ENCODE measurements at places on chromosomes 11 and 22.

DNA sequence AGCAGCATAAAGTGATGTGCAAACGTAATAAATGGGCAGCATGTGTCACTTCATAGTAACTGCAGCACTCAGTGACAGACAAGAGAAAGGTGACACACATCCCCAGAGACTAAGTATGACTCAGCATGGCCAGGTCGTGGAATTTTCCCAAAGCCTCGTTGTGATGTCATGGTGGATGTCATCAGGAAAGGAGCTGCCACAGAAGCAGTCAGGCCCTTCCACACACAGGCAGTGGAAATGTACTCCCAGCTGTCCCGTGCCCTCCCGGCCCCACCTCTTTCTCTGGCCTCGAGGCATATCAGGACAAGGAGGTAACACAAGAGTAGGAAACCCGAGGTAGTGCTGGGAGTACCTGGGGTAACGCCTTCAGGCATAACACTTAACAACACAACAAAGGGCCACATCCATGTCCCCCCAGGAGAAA is 8.1 kb downstream of the PC start:
- no peak for DNase-seq

- DNase-seq = no peak
These were observed 82.3 kb upstream of the TMEM45B start for GRCh38 chr11:129733384-129733783.

DNA sequence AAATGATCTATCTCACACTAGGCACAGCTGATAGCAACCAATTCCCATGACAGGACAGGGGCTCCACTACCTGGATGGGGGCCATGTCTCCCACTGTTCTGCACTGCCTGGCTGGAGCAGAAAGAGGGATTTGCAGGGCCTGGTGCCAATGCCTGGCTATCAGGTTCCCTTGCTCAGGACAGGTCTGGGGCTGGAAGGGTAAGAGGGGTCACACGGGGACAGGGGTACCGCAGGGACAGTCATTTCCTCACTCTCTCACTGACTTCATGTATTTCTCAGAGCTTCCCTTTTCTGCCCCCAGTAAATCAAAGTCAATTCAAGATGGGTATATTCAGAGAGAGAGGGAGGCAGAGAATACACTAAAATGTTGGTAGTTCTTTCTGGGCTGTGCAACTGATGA is 119.1 kb upstream of the CSNK2A3 start:
- DNase-seq = no peak

- DNase-seq = no peak
These were observed 92.0 kb downstream of the MYEOV start for GRCh38 chr11:69385832-69386427.

DNA sequence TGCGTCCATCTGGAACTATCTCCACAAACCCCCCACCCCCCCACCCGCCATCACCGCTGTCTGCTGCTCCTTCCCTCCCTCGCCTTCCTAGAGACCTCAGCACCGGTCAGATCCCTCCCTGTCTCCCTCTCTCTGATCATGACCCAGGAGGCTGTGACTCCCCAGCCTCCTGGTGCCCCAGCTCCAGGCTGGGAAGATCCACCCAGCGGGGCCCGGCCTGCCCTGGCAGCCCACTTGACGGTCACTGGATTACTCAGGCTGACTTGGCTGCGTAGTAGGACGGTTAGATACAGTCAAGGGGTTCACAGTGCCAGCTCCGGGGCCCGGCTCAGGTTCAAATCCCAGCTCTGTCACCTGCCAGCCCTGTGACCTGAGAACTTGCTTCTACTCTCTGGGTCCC is 59.3 kb downstream of the ANO1 start:
- DNase-seq = no peak

GRCh38 chr22:46830841-46831240 is 68.4 kb downstream of the TBC1D22A start:
- no peak for DNase-seq

DNA sequence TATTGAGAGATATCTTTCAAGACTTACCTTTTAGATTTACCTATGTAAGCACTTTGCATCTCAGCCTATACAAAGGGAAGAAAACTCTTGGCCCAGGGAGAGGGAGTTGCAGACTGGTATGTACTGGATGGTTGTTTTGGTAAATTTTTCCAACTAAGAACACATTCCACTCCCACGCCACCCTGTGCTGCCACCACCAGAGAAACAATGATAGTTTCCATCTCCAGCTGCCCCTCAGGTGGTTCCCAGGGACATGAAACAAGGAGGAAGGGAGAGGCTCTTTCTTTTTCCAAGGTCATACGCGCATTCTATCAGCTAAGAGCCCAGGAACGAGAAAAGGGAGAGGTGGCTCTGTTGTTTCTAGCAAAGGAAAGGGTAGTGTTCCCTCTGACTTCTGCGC is 34.4 kb downstream of the CCDC34 start:
- DNase-seq = no peak

GRCh38 chr11:75315439-75315805 is 36.0 kb downstream of the ARRB1 start:
- no peak for DNase-seq

- DNase-seq = no peak
These were observed 577.1 kb upstream of the CCDC90B start for GRCh38 chr11:83863272-83863671.

DNA sequence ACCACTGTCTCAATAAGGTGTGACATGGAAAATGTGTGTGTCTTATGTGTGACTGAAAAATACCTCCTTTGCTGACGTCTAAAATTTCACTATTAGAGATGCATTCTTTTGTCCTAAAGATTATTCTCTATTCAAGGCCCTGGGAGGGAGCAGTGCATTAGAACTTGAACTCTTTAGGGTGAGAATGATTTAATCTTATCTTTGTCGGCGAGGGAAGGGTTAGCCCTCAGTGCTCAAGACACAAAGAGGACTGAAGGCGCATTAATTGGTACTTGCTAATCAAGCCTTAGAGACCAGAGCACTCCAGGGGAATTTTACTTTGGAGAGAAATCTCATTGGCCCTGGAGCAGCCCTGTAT is 29.8 kb upstream of the PLET1 start:
- DNase-seq = no peak

DNA sequence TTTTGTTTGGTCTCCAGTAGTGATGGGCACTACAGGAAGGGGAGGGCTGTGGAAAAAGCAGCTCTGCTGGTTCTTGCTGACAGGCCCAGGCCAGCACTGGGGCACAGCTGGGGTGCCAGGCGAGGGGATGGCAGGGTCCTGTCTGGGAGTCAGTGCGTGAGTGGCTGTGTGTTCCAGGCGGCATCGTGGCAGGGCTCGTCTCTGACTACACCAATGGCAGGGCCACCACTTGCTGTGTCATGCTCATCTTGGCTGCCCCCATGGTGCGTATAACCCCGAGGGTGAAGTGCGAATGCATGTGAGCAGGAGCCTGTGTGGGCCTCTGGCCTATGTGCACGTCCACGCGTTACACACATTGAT is 20.9 kb downstream of the SLC37A2 start:
- no peak for DNase-seq

DNA sequence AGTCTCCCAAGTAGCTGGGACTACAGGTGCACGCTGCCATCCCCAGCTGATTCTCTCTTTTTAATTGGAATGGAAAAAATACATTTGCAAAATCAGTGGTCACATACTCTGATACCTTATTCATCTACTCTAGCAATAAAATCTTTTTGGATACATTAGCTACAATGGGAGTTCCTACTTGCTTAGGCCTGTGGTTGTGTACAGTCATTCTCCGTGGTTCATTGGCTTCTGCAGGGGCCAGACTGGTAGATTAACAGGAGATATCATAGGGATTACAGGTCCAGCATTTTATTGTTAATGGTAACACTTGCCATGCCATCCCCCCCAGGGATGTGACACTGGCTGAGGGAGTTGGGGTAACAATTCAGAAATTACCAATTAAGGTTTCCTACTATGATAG is 140.0 kb downstream of the ADAMTS15 start:
- DNase-seq = no peak

GRCh38 chr11:56911312-56911711 is 77.4 kb upstream of the OR5AK2 start:
- no peak for DNase-seq

DNA sequence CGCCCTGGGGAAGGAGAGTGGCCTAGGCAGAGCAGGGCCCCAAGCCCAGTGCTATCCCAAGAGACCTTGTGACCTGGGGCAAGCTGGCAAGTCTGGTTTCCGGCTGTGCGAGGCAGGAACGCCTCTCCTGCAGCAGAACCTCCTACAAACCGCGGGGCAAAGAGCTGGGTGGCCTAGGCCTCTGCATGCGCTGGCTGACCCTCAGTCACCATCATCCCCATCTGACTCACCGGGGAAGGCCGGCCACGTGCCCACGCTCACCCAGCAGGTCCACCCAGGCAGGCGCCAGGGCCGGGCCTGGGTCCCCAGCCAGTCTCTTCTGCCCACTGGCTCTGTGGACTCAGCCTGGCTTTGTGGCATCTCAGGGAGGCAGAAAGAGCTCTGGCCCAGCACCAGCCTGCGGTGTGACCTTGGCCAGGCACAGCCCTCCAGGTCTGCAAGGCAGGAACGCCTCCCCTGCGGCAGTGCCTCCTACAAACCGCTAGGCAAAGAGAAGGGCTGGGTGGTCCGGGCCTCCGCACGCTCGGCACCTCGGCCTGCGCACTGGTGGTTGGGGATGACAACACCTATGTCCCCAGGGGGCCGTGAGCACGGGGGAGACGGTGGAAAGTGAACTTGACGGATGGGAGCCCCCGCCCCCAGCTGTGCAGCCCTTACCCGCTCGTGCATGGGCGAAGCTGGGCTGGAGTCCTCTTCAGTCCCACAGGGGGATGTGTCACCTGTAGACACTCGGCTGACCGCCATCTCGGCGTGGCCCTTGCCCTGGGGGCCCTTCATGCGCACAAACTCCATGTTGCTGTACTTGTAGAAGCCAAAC is 38.2 kb downstream of the KIAA0930 start:
- no peak for DNase-seq

GRCh38 chr11:85787809-85788760 is 22.9 kb downstream of the SYTL2 start:
- DNase-seq = no peak

DNA sequence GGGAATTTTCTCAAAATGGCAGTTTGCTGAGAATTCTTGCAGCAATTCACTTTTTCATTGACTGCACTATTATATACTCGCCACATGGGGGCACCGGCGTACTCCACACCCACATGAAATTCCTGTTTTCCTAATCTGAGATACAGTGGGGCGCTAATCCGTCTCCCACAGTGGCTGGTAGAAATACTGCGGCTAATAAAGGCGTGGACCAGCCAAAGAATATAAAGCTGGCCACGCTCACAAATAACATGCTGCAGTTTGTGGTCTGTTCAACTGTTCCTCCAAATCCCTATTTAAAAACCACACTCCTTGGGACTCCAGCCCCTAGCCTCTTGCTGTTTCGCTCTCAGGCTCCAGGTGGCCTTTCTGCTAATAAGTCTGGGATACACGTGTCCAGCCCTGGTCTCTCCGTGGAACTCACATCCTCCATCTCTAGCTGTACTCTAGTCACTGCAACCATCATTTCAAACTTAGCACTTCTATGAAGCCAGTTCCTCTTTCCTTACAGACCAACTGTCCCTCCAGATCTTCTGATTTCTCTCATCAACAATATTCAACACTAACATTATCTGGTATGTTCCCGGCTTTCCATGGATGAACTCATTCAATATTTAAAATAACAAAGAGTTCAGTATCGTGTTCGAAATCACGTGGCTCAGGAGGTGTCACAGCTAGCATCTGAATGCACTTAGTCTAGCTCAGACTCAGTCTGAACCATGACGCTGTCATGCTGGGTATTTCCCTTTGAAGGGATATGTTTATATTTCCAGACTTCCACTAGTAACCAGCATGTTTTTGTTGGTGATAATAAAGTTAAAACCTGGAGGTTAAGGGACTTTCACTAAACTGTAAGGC is 22.0 kb downstream of the TBRG1 start:
- DNase-seq = no peak

GRCh38 chr11:2825889-2826678 is 59.5 kb downstream of the CDKN1C start:
- DNase-seq = no peak

- DNase-seq = no peak
These were observed 48.5 kb downstream of the SVIP start for GRCh38 chr11:22780952-22781593.

DNA sequence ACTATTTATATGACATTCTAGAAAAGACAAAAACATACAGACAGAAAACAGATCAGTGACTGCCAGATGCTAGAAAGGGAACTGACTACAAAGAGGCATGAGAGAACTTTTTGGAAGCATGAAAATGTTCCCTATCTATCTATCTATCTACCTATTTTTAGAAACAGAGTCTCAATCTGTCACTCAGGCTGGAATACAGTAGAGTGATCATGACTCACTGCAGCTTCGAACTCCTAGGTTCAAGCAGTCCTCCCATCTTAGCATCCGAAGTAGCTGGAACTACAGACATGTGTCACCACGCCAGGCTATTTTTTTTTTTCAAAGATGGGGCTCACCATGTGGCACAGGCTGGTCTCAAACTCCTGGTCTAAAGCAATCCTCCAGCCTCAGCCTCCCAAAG is 6.9 kb downstream of the SBF2 start:
- no peak for DNase-seq

GRCh38 chr22:17113600-17113999 is 7.6 kb downstream of the TMEM121B start:
- no peak for DNase-seq

DNA sequence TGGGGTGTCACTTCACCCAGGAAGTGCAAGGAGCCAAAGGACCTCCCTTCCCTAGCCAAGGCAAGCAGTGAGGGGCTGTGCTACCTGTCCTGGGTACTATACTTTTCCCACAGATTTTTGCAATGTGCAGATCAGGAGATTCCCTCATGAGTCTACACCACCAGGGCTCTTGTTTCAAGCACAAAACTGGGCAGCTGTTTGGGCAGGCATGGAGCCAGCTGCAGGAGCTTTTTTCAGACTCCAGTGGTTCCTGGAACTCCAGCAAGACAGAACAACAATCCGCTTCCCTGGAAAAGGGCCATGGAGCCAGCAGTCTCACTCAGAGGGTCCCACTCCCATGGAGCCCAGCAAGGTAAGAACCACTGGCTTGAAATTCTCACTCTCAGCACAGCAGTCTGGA is 1649.6 kb downstream of the LRRC4C start:
- DNase-seq = no peak

DNA sequence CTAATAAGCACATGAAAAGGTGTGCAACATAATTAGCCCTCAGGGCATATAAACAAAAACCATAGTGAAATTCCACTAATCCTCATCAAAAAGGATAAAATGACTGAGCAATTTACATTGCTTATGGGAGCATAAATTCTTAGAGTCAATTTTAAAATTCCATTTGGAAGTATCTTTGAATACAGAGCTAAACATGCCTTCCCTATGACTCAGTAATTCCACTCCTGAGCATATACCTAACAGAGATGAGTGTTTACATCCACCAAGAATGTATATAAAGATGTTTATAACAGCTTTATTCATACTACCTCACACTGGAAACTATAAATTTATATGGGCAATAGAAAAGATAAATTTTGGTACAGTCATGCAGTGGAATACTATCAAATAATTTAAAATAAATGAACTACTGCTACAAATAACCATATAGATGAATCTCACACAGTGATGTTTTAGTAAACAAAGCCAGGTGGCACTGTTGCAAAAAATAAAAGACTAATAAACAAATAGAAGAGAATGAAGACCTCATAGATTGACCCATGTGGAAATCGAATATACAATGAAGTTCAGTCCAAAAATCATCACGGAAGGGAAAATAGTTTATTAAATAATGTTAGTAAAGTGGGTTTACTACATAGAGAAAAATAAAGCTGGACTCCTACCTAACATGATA is 8.2 kb upstream of the OR2D2 start:
- DNase-seq = no peak

- DNase-seq = no peak
These were observed 65.9 kb downstream of the C11orf58 start for GRCh38 chr11:16804104-16804947.

- DNase-seq = no peak
These were observed 608.7 kb downstream of the SOX6 start for GRCh38 chr11:15747671-15748070.

- no peak for DNase-seq
These were observed 17.9 kb downstream of the NNMT start for GRCh38 chr11:114314096-114314495.
